ENCODE measurements at places on chromosomes 1 and 21.

GRCh38 chr1:75338616-75339483 lies 204.7 kb downstream of the LHX8 start:
- DNase-seq = no peak

- peak; percentile 53 for DNase-seq
Measured at GRCh38 chr1:8660411-8660828, 157.0 kb downstream of the RERE start.

GRCh38 chr1:192088496-192088895 lies 69.8 kb upstream of the RGS18 start:
- no peak for DNase-seq

GRCh38 chr1:174788981-174789380 lies 210.8 kb upstream of the CACYBP start:
- DNase-seq = no peak

DNA sequence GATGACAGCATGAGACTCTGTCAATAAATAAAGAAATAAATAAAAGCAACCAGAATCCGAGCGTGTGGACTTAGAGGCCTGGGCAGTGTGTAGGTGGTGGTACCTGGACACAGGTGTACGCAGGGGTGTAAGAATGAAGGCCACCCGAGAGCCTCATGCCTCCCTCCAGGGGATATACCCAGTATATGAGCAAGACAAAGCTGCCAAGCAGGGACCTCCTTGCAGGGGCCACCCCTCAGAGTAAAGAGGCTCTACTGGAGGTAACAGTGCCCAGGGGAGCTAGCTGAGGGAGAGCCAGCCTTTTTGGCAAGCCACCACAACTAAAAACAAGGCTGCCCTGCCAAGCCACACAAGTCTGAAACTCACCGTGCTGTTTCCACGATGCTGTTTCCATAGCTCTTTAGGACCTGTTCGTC lies 179.2 kb upstream of the RAB4A start:
- no peak for DNase-seq

GRCh38 chr1:203992440-203992839 lies 80.5 kb upstream of the SOX13 start:
- DNase-seq = no peak

GRCh38 chr1:213737398-213738035 lies 250.3 kb upstream of the PROX1 start:
- DNase-seq = no peak

DNA sequence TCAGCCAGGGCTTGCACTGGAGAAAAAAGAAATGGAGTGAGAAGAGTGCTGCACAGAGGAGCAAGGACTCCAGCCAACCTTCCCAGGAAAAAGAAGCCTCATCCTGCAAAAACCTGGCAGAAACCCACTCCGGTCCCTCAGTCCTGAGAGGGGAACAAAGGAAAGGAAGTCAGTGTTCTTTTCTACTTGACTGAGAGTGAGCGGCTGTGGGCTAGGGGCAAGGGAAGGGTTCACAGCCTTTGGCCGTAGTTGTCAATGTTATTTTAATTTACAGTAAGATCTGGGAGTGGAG lies 8.9 kb upstream of the GOLT1A start:
- DNase-seq = no peak

GRCh38 chr1:151596166-151596953 lies 15.5 kb upstream of the SNX27 start:
- no peak for DNase-seq

DNA sequence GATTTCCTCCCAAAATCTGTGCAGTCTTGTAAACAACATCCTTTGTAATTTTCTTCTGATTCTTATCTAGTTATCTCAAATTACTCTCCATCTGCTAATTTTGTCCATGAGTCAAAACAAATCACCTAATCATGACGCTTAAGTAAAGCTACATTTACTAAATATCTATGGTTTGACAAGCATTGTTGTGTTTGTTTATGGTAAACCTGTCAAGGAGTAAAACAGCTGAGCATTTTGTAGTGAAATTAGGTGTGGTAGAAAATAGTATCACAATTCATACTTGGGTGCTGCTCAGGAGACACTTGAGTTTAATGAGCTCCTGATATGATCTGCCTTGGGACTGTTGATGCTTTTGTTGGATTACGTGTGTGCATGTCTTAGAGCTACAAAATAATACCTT lies 11.6 kb downstream of the TIPRL start:
- no peak for DNase-seq

DNA sequence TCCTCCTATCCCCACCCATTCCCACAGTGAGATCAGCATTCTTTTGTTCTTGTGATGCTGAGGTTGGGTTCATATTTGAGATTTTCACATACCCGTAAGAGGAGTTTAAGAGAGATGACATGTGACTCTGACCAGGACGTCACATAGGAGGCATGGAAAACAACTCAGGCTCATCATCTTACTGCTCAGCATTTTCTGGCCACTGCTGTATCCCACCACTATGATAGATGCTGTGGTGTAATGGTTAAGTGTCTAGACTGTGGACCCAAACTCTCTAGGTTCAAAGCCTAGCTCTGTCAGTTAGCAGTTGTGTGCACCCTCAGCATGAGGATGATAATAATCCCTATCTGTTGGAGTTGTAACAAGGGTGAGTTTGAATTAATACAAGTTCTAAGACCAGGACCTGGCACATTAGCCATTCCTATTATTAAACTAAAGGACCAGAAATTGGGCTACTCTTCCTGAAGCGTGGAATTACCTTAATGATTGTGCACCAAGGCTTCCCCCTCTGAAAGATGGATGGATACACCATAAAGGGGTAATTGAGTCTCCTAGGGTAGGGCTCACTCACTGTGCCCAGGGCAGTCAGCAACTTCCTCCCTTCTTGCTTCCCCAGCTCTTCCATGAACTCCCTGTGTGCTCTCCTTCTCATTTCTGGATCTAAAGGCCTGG lies 40.9 kb downstream of the LGR6 start:
- no peak for DNase-seq

DNA sequence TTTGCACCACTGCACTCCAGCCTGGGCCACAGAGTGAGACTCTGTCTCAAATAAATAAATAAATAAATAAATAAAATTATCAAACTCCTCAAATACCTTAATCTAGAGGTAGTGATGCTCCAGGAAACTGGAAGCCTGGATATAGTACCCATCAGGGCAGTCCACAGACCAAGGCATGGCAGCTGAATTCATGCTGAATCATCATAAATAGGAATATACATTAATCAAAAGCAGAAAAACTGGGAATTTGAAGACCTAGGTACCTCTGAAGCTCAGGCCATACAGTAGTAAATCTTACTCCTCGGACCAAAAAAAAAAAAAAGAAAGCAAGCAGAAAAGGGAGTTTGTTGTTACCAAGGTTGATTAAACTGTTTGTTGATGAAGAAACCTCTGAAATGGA lies 184.2 kb upstream of the CHODL start:
- DNase-seq = no peak

DNA sequence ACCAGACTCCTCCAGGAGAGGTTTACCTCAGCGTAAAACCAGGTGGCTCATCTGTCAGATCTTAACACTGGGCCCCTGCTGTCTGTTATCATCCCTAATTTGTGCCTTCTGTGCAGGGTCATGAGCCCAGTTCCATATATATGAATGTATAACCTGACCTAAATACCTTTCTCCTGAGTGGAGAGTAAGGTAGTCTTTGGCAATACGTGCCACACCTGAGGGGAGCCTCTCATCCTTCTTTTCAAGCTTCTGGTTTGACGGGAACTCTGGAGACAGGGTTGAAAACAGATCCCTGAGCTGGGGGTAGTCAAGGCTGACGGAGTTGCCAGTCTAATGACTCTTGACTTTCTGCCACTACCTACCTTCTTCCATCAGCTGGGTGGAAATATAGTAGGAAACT lies 4.1 kb downstream of the SFT2D2 start:
- no peak for DNase-seq
